ENCODE measurements at places on chromosomes 2 and 18.

GRCh38 chr18:45343365-45343764, 271.9 kb upstream of the SLC14A2 start:
- no peak for DNase-seq

GRCh38 chr18:13218368-13218991, at the start of gene LDLRAD4:
LDLRAD4 (plus strand) TSS chr18:13218760.
- DNase-seq, result peak; percentile 52

- DNase-seq, result no peak
Measured at GRCh38 chr2:239142296-239142695, 258.5 kb downstream of the HDAC4 start.

DNA sequence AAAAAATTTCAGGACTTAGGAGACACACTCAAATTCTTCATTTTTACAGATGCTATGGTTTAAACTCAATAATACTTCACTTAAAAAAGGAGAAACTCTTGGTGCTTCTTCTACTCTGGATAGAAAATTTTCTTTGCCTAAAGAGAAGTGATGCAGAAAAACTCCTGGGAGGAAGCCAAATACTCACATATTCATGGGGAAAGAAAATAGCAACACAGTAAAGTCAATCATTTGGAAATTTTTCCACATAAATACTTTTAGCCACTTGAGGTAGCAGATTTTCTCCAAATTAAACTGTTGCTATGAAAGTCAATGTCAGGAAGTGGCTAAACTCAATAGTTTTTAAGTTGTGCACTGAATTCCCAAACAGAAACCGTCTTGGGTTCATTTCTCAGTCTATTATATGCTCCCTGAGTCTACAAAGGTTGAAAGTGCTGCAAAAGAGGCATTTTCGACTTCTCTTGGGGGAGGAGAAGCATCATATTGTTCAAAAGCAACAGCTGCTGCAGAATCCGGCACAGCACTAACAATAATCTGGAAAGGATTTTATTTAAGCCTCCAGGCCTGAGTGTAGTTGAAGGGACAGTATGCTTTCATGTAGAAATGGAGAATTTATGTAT, 81.1 kb downstream of the UPP2 start:
- DNase-seq, result no peak

DNA sequence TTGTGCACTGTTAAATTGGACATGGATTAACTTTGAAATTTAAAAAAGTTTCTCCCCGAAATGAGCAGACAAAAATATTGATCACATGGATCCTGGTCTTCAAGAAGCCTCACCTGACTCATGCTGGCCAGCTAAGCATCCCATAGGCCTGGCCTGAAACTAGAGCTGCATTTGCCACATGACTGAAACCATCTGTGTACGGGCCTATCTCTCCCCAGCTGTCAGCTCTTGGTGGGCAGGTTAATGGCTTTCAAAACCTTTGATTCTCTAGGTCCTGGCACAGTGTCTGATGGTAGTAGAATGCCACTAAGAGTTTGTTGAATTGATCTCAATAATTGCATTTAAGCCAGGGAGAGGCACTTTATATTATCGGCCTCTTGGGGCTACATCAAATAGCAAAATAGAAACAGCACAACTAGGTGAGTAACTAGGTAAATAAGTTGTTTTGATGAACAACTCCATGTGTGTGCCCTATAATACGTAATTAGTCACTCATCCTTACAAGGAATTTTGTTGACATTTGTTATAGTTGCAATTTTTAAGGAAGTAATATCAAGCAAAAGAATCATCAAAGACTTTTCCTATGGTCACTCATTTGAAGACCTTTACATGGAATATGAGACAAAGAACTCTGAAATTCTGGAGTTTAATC, 251.1 kb downstream of the SP3 start:
- DNase-seq, result no peak

GRCh38 chr2:191637182-191638078, 40.5 kb upstream of the NABP1 start:
- no peak for DNase-seq

DNA sequence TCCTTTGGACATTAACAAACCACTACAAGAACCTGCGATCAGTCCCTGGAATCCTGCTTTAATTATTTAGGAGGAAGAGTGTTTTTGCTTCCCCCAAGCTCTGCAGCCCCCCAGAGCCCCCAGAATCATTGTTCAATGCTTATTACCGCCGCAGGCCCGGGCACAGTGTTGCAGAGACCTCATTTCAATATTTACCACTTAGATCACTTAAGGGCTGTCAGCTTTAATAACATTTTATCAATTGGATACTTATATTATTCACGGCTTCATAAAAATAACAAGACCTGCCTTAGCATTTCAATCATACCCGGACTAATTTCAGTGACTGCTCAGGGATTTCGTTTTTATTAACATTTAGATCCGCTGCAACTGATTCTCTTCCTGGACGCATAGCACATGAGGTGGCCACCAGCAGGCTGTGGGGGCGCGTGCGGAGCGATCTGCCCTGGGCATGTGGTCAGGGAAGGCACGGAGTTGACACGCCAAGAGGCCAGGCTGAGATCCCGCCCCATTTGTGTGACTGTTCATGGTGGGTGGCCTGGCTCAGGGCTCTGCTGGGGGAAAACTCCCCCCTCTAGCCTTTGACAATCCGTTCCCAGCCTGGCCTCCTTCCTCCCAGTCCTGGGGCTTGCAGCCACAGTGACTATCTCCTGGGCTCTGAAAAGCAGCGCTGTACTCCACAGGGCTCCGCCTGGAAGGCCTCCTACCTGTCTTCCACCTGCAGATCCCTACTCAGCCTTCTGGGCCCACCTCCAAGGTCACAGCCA, 267.6 kb downstream of the SRBD1 start:
- DNase-seq, result no peak

DNA sequence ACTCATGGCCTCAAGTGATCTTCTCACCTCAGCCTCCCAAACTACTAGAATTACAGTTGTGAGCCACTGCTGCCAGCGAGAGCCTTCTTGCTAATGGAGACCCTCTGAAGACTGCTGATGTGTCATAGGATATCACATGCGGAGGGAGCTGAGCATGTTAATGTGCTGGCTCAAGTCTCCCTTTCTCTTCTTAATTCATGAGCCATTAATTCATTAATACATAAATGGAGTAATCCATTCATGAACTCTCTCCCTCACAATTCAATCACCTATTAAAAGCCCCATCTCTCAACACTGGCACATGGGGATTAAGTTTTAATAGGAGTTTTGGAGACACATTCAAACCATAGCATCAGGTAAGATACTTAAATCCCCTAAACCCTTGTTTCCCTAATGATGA, 54.8 kb downstream of the SYT4 start:
- no peak for DNase-seq

- DNase-seq, result no peak
Measured at GRCh38 chr2:232574674-232575403, 24.4 kb downstream of the EIF4E2 start.

DNA sequence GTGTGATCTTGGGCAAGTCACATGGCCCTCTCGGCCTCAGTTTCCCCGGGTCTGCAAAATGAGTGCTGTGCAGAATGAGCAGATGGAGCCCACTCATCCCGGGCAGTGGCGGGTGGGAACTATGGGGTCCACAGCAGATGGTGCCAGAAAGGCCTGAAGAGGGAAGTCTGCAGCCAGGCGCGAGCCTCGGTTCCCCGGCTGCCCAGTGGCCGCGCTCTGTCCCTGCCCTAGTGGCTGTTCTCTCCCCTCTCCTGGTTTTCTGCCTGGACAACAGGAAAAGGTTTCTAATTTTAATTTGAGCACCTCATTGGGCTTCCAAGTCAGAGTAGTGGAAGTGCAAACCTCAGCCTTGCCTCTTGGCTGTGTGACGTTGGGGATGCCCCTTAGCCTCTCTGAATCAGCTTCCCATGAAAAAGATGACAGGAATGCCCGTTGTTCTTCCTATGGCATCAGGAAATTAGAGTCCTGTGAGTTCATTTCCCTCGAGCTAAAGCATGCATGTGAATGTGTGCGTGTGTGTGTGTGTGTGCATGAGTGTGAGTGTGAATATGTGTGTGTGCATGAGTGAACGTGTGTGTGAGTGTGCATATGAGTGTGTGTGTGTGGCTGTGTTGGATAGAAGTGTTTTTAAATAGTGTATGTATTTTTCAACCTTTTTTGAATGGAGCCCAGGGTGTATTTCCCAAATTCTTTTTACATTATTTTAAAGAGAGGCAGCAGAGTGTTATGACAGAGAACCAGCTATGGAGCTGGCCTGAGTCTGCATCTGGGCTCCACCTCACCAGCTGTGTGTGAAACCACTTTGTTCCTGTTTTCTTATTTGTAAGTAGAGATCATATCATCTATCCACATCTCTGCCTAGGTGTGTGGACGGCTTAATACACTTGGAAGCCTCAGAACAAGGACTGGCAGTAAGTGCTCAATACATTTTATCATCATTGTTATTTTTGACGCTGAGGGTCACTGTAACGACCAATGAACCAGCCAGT, 41.3 kb downstream of the RRM2 start:
- no peak for DNase-seq

All from activated CD4-positive, alpha-beta memory T cell treated with anti-CD3 and anti-CD28 coated beads for 36 hours (primary cell).